ENCODE measurements at places on chromosomes 13 and 19.

- H3K27me3 ChIP-seq, result no peaks in the 10 kb centered on the region
- no peak for DNase-seq
- no peaks in the 10 kb centered on the region for H3K4me1 ChIP-seq
- no peak overlapping the region for H3K4me3 ChIP-seq
- H3K27ac ChIP-seq, result no peak overlapping the region
- H3K36me3 ChIP-seq, result no peaks in the 10 kb centered on the region
Observed at GRCh38 chr13:57063007-57063406, 77.7 kb upstream of the PRR20A start.

DNA sequence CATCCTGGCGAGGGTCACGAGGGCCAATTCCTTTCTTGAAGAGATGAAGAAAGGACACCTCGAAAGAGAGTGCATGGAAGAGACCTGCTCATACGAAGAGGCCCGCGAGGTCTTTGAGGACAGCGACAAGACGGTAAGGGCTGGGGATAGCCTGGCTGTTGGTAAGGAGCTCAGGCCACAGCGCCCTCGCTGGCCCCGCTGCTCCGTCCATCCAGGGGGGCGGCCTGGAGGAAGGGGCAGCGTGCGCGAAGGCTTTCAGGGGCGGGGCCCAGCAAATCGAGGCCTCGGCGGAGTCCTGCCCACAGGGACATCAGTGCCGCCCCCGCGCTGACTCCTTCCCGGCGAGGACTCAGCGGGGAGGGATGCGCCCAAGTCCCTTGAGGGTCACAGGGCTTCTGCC lies 6.9 kb downstream of the F10 start:
- H3K36me3 ChIP-seq, result no peaks in the 10 kb centered on the region
- H3K4me3 ChIP-seq, result no peak overlapping the region
- no peak overlapping the region for H3K27ac ChIP-seq
- peaks cover 5% of the 10 kb centered on the region for H3K4me1 ChIP-seq

DNA sequence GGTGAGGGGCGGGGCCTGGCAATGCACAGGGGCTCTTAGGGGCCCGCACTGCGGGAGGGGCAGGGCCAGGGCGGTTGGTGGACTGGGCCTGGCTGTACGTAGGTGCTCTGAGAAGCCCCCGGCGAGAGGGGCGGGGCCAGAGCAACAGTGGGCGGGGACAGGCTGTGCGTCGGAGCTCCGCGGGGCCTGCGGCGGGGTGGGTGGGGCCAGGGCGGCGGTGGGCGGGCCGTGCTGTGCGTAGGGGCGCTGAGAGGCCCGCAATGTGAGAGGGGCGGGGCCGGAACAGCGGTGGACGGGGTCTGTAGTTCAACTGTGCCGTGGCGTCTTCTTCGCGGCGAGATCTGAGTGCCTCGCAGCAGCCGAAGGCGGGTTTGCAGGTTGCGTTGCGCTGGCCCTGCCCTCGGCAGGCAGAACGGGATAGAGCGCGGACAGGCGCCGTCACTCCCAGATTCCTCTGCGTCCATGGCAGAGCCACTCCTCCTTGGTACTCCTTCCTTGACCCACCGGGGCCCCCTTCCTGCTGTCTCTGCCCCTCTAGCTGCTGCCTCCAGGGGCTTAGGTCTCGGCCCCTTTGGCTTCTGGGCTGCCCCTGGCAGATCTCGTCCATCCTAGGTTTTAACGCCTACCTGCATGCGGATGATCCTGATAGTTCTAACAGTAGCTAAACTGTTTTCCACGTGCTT lies 33.2 kb downstream of the CCNE1 start:
- no peaks in the 10 kb centered on the region for H3K27me3 ChIP-seq
- peak overlapping the region; percentile 74 for H3K4me3 ChIP-seq
- peak overlapping the region; percentile 63 for H3K27ac ChIP-seq
- no peaks in the 10 kb centered on the region for H3K36me3 ChIP-seq
- peak; percentile 97 for DNase-seq
- H3K4me1 ChIP-seq, result peaks cover 7% of the 10 kb centered on the region

DNA sequence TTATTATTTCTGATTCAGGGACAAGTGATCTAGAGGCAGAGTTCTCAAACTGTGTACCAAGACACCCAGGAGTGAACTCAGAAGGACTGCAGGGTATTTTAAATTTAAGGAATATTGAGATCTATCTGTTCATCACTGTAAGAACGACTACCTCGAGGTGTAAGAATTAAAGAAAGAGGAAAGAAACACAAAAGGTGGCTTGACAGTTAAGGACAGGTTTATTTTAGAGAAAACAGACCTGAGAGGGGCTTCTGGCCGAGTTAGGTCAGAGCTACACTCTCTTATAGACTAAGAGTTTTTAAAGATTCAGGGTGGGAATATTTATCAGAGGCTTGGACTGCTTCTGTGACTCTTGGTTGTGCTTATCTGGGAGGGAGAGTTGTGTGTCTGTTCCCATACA lies 12.6 kb upstream of the NLRP5 start:
- H3K4me3 ChIP-seq, result no peak overlapping the region
- no peaks in the 10 kb centered on the region for H3K27me3 ChIP-seq
- no peaks in the 10 kb centered on the region for H3K36me3 ChIP-seq
- no peaks in the 10 kb centered on the region for H3K4me1 ChIP-seq

DNA sequence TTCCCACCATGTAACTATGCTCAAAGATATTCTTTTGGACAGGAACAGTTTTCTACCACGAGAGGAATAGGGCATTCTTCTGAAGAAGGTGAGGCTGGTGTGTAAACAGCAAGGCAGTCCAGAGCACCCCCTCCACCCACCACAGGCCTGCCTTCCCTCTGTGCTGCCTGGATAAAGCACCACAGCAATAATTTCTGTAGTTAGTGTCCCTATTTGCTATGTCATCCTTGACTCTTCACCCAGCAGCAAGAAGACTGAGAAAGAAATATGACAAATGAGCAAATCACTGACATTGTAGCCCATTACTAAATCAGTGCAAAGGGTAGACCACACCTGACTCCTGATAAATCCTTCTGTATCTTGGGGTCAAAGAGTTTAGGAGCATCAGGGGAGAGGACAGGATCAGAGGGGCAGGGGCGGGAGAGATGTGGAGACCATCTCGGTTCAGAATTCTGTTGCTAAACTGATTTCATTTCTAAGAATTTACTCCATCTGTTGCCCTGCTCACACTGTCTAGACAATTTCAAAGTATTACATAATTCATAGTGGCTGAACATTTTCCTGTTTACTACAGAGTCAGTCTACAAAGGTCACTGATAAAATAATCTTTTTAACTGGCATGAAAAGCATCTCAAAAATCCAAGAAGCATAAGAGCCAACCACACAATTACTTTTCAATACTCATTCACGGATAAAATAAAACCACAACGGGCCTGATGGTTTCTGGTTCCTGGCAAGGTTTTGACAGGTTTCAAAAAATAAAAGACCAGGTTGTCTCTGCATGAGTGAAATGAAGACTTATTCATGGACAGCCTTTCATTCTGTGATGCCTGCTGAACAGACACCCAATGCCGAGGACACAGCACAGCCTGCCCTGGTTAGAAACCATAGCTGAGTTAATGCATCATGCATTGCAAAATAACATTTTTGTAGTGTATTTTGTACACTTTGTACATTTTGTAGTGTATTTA lies 88.4 kb upstream of the IRS2 start:
- no peak overlapping the region for H3K4me3 ChIP-seq
- no peaks in the 10 kb centered on the region for H3K36me3 ChIP-seq
- no peaks in the 10 kb centered on the region for H3K27me3 ChIP-seq
- no peak overlapping the region for H3K27ac ChIP-seq

- H3K4me1 ChIP-seq, result no peaks in the 10 kb centered on the region
- no peak overlapping the region for H3K4me3 ChIP-seq
- no peaks in the 10 kb centered on the region for H3K36me3 ChIP-seq
Observed at GRCh38 chr13:69373747-69374425, 733.7 kb upstream of the ATXN8OS start.

DNA sequence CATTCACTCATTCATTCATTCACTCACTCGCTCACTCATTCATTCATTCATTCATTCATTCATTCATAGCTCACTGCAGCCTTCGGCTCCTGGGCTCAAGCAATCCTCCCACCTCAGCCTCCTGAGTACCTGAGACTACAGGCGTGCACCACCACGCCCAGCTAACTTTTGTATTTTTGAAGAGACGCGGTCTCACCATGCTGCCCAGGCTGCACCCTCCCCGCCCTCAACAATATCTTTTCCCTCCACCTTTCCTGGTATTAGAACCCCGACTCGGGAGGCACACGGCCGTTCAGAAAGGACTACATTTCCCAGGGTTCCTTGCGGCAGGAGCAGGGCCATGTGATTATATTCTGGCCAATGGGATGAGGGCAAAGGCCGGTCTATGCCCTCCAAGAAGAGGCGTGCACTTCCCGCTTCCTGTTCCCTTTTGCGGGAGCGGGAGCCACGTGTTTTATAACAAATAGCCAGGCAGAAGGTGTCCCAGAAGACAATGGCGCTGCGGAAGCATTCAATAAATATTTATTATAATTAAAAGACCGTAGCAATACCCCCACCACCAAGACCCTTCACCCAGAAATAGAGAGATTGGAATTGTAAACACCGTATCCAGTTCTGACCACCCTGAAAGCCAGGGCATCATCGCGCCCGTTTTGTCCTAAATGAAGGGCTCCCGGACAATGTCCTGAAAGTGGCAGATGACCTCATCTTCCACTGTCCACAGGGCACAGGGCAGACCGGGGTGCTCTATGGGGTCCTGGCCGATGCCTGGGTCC lies 15.9 kb downstream of the TICAM1 start:
- DNase-seq, result peak; percentile 85
- H3K27ac ChIP-seq, result no peak overlapping the region
- no peaks in the 10 kb centered on the region for H3K36me3 ChIP-seq
- no peaks in the 10 kb centered on the region for H3K27me3 ChIP-seq
- no peaks in the 10 kb centered on the region for H3K4me1 ChIP-seq
